NT2/D1 (cell line): ENCODE measurements at places on chromosomes 6 and 20.

- DNase-seq = no peak
Measured at GRCh38 chr6:111297776-111298175, 185.2 kb downstream of the REV3L start.

DNA sequence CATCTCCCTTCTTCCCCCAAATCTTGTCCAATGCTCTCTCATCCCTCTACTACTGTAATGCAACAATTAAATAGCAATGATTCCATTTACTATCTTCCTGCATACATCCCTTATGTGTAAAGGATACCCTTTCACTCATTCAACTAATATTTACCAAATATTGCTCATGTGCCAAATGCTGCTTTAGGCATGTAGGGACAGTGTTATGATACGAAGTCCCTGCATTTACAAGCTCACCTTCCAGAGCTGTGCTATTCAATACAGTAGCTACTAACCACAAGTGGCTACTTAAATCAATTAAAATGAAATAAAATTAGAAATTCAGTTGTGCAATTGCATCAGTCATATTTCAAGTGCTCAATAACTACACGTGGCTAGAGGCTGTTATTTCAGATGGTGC lies 41.1 kb downstream of the GMDS start:
- no peak for DNase-seq

- DNase-seq = no peak
Measured at GRCh38 chr20:58697867-58698703, 5.5 kb downstream of the NPEPL1 start.

DNA sequence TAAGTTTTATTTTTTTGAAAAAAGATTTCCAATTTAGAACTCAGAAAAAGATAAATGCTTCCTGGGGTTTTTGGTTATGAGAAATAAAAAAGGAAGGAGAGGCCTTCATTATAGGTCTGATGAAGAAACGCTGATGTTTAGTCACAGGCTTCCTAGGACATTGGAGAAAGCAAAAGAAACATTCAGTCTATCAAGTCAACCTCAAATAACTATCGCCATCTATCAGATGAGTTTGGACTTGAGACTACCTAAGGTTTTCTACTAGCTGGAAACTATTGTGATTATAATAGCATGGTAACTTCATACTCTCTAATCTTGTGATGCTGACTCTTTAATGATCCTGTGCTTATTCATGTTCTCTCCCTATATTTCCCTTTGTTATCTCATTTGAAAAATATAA lies 171.3 kb downstream of the TPBG start:
- DNase-seq = no peak

DNA sequence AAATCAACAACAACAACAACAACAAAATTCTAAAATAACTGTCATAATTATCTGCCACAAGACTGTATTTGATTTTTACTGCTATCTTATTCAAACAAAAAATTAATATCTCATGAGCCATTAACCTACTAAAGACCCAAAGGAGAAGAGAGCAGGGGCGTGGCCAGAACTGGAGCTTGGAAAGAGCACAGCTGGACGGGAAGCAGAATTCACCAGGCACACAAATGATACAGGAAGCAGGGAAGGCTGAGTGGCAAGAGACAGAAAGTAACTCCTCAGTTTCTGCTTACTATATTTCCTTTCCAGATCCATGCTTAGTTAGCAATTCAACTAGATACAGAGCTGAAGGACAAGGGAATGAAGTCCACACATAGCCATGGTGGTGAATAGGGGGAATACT lies 54.4 kb downstream of the FKBP5 start:
- no peak for DNase-seq

- no peak for DNase-seq
Measured at GRCh38 chr6:163733061-163733460, 318.5 kb downstream of the QKI start.

GRCh38 chr20:8393381-8393780 lies 261.3 kb downstream of the PLCB1 start:
- no peak for DNase-seq
